Posterior cingulate gyrus (tissue), 11 donors: ENCODE measurements at places on chromosomes 2 and 18.

DNA sequence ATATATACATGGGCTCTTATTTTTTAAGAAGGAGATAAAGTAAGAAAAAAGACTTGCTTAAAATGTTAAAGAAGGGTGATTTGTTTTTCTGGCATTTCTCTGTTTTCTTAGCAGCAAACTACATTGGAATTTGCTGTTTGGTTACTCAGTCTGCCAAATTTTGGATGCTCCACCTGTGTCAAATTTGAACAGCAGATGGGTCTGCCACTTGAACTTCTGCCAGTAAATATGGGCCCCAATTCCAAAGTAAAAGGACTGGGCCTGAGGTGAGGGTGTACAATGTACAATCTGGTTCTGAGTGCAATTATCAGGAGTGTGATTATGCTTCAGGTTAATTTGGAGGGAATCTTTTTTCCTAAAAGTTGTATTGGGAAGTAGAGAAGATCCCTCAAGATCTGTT, 794.5 kb downstream of the DSC3 start:
- DNase-seq = no peak

DNA sequence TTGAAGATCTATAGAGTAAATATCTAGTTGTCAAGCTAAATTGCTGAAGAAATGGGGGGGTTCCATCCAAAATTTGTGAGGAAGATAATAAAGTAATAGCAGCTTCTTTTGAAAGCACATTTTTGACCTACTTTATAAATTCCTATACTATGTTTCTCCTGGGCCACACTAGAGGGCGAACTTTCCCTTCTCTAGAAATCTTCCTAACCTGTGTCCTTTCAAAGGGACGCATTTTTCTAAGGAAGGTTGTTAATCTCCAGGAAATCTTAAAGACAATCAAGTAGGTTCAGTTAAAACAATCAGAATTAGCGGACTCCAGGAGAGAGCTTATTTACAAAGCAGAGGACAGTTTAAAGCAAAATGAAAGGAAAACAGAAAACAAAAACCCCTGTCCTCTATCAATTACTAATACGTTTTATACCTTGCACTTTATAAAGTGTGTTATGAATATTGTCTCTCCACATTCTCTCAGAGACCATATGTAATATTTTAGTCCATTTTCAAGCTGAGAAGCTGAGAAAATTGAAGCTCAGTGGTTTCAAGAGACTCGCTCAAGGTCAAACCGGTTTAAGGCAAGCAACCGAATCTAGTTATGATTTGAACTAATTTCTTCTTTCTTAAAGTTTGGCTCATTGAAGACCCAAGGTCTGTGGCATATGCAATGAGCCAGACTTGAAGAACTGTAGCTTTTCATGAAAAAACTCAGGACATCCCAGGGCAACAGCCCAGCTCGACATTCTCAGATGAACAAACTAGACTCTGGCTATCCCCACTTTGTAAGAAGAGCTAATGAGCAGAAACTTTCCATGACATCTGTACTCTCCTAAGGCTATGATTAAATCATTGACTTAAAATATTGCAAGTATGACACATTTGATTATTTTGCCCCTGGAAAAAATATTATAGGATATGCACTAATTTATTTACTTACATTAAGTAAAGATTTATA, 273.6 kb downstream of the PAX3 start:
- DNase-seq = no peak

DNA sequence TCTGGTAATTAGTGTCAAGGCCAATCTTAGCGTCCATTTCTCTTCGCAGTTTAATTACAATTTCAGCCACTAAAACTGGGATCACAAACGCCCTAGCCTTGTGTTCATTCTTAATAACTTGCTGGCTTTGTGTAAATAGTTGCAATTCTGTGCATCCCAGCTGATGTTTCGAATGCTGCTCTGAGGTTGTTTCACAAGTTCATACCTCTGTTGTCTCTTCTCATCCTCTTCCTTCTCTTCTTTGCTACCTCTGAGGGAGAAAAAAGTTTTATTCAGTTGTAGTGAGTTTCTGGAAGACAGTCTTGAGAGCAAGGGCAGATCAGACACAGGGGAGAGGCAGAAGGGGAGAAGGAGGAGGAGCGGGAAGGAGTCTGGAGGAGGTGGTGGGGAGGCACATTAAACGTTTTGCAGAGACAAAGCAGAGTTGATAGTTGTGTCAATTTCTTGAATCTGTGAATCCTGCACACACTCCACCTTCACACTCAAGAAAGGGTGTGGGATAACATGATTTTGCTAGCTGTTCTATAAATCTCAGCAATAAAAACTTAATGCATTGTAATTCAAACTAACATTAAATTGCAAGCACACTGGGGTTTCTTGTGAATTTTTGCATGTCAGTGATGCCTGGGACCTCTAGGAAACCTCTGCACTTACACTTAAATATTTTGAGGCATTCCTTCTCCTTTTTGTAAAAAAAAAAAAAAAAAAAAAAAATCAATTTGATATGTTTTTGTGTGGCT, 6.8 kb downstream of the MEIS1 start:
- DNase-seq = no peak

DNA sequence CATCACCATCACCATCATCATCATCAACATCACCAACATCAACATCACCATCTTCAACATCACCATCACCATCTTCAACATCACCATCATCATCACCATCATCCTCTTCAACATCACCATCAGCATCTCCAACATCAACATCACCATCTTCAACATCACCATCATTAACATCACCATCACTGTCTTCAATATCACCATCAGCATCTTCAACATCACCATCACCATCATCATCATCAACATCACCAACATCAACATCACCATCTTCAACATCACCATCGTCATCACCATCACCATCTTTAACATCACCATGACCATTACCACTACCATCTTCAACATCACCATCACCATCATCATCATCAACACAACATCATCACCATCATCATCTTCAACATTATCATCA, 267.2 kb downstream of the SP3 start:
- no peak for DNase-seq

GRCh38 chr2:62205554-62205953, 9.6 kb downstream of the B3GNT2 start:
- DNase-seq = no peak

DNA sequence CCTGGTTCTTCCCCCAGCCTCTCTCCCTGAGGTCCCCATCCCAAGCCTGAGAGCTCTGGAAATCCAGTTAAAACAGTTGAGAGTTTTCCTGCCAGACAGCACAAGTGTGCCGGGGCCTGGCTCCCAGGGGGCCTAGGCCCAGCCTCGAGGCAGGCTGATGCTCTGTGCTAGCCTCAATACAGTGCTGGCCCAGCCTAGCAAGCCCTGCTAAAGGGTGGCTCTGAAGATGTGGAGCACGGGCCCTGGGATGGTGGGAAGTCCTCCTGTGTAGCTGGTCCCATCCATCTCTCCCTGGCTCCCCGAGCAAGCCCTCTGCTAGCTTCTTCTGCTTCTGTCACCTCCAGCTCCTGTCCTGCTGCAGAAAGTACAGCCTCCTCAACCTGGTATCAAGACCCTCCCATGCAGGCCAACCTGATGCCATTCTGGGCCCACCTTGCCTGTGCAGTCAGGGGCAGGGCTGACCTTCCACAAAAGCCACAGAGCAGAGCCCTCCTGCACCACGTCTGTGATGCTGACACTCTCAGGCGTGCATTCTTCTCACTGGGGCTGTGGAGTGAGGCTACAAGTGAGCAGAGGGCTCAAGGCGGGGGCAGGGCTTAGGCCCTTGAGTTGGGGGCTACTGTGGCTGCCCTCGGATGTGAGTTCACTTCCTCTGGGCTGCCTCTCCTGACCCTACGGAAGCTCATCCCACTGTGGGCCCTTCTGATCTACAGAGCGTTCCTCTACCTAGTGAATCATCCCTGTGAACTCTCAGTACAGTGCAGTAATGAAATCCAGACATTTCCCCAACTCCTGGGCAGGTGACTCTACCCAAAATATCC, 60.1 kb upstream of the LAPTM4A start:
- no peak for DNase-seq

- no peak for DNase-seq
Measured at GRCh38 chr18:56919190-56919589, 227.7 kb upstream of the BOD1L2 start.

DNA sequence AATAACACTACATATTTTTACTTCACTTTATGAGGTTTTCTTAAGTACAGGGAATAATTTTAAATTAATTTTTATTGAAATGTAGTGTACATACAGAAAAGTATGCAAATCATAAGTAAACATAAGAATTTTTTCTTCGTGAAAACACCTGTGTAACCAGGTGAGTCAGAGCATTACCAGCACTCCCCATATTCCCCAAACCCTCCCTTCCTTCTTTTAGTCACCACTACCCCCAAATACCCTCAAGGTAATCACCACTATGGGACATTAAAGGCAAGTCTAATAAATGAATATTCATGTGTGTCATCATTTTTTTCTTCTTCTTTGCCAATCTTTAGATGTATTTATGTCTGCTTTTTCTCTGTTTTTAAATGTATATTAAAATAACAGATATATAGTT, 139.9 kb upstream of the LTBP1 start:
- DNase-seq = no peak

DNA sequence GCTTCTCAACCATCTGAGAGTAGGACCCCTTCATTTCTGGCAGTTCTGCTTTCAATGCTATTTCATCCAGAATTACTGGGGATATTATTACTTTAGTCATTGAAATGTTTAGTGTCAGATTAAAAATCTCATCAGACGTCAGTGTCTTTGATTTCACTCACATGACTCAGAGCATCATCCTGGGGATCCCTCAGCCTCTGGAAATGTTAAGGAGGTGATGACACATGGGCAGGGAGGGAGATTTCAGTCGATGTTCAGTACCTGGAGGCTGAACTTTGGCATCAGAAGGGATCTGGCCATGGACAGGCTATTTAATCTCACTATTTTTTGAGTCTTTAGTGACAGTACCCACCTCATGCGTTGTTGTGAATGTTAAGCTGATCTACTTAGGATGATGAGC, 39.1 kb downstream of the OSBPL6 start:
- no peak for DNase-seq

GRCh38 chr2:158172719-158173118, 71.0 kb downstream of the UPP2 start:
- DNase-seq = no peak

DNA sequence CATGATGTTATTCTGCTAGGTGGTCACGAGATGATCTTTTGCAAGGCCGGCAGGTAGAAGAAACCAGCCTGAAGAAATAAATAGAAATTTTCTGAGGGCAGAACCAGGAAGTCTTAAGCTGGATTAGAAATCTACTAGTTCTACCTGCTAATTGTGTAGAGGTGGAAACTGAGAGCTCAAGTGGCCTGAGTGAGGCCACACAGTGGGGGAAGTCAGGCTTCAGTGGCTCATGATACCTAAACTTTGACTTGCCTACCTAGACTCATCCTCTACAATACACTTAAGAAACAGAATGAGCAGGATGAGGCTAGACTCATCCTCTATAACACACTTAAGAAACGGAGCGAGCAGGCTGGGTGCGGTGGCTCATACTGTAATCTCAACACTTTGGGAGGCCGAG, 134.9 kb upstream of the NDUFV2 start:
- DNase-seq = no peak
